Motor neuron (in vitro differentiated cells): ENCODE measurements at places on chromosomes 2 and 18.

DNA sequence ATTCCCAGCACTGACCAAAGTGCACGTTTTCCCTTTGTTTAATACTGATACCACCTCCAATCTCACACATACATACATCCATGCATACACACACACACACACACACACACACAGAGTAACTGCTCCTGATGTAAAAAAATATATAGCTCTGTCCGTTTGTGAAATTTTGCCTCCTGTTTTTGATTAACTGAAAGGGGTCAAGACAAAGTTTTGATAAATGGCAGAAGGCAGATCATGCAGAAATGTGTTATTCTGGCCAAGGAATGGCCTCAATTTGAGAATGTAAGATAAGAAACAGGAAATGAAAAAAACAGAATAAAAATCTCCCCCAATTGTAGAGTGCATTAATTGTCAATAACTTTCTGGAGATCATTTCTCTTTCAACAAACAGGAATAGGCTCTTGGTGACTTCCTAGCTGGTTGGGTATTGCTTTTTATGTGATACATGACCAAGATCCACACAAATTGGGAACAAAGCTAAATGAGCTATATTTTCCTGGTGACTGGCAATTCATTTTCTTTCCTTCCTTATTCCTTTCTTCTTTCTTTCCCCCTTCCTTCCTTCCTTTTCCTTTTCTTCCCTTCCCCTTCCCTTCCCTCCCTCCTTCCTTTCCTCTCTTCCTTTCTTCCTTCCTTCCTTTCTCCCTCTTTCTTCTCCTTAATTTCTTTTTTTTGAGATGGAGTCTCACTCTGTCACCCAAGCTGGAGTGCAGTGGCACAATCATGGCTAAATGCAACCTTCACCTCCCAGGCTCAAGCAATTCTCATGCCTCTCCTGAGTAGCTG is 88.9 kb upstream of the PMAIP1 start:
- no peak for ATAC-seq

GRCh38 chr2:67883316-67884087 is 179.3 kb downstream of the C1D start:
- no peak for ATAC-seq

- peak; percentile 77 for ATAC-seq
Observed at GRCh38 chr2:26855466-26855865, 7.5 kb downstream of the DPYSL5 start.

DNA sequence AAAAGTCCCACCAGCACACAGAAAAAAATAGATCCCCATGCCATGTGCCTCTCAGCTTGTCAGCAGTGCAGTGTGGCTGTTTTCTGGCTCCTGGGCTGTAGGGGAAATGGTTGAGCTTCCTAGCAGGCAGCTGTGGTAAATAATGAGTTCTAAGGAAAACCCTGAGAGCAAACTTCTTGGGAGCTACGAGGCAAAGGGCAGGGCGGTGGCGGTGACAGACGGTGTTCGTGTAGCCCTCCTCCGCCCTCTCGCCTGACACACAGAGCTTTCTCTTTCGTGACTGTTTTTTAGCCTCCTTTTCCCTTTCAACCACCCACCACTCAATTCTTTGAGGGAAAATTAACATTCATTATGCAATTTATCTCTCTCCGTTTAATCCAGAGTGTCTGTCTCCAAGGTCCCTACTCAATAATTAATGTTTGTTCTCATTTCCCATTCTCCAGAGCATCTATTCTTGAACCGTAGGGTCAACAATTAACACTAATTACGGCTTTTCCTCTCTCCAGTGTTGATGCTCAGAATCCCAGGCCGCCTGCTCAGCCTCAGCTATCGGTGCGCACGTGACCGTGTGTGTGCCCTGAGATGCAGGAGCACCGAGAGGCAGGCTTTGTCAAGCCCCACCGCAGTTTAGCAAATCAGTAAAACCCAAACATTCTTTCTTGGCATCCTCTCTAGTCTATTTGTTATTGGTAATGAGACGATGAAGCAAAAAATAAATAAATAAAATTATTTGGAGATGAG is 50.1 kb downstream of the KIAA2012 start:
- no peak for ATAC-seq

- peak; percentile 6 for ATAC-seq
Observed at GRCh38 chr2:86221066-86221684, 21.9 kb downstream of the MRPL35 start.

GRCh38 chr2:85933753-85934594 is 45.2 kb upstream of the ST3GAL5 start:
- ATAC-seq: no peak

DNA sequence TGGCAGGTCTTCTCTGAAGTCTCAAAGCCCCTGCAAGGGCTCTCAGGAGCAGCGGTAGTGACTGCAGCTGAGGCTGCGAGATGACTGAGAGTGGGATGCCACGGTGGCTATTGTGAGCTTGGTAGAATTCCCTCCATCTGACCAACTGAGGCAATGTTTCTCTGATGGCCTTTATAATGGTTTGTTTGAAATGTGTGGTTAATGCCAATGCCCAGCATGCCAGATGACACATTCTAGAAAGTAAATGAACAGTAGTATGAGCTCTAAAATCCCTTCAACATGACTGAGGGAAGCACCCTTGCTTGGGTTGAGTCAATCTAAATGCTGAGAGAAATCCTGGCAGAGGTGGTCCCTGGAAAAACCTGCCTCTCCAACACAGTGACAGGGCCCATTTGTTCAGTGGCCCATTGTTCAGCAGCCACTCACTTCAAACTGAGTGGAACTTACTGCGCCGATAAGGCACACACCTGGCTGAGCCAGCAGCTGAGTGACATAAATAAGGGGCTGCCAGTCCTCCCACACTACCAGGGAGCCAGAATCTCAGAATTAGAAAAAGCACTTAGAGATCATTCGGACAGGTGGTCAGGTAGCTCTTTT is 31.7 kb downstream of the SULT1C2 start:
- no peak for ATAC-seq

- peak; percentile 94 for ATAC-seq
Observed at GRCh38 chr2:36438449-36438977, 82.9 kb downstream of the CRIM1 start.

DNA sequence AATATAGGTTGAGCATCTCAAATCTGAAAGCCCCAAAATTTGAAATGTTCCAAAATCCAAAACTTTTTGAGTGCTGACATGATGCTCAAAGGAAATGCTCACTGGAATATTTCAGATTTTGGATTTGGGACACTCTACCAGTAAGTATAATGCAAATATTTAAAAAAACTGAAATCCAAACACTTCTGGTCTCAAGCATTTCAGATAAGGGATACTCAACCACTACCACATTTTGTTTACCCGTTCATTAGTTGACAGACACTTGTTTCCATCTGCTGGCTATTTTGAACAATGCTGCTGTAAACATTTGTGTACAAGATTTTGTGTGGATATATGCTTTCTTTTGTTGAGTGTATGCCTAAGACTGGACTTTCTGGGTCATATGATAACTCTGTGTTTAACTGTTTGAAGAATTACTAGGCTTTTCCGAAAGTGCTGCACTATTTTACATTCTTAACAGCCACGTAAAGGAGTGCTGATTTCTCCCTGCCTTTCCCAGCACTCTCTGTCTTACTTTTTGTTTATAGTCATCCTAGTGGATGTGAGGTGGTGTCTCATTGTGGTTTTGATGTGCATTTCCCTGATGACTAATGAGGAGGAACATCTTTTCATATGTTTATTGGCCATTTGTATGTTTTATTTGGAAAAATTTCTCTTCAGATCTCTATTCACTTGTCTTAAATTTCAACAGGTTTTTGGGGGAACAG is 19.5 kb upstream of the DCDC2C start:
- ATAC-seq: no peak

GRCh38 chr2:196274387-196274809 is 103.0 kb upstream of the STK17B start:
- ATAC-seq: peak; percentile 47

- peak; percentile 35 for ATAC-seq
Observed at GRCh38 chr2:20225294-20226151, 593 bp upstream of the SDC1 start.
